MCF 10A (cell line): ENCODE measurements at places on chromosomes 4 and X.

DNA sequence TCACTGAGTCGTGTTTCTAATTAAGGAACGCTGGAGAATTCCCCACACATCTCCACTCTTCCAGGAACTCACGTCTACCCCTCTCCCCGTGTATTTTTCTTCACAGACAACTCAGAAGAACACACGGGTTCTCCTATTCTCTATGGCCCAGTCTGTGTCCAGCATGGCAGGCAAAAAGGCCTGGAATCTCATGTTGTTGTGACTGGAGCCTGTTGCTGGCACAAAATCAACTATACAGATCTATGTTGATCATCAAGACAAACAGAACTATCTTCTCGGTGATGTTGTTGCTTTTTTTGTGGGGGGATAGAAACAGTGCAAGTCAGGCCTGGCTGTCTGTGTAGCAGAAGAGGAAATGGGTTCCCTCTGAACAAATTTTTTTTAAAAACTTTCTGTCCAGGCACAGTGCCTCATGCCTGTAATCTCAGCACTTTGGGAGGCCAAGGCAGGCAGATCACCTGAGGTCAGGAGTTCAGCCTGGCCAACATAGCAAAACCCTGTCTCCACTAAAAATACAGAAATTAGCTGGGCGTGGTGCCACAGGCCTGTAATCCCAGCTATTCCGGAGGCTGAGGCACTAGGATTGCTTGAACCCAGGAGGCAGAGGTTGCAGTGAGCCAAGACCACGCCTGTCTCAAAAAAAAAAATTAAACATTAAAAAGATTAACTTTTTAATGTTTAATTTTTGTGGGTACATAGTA is 50.5 kb upstream of the CBR4 start:
- no peak for DNase-seq

- peak; percentile 64 for DNase-seq
Observed at GRCh38 chrX:16466640-16467432, 183.1 kb upstream of the S100G start.

DNA sequence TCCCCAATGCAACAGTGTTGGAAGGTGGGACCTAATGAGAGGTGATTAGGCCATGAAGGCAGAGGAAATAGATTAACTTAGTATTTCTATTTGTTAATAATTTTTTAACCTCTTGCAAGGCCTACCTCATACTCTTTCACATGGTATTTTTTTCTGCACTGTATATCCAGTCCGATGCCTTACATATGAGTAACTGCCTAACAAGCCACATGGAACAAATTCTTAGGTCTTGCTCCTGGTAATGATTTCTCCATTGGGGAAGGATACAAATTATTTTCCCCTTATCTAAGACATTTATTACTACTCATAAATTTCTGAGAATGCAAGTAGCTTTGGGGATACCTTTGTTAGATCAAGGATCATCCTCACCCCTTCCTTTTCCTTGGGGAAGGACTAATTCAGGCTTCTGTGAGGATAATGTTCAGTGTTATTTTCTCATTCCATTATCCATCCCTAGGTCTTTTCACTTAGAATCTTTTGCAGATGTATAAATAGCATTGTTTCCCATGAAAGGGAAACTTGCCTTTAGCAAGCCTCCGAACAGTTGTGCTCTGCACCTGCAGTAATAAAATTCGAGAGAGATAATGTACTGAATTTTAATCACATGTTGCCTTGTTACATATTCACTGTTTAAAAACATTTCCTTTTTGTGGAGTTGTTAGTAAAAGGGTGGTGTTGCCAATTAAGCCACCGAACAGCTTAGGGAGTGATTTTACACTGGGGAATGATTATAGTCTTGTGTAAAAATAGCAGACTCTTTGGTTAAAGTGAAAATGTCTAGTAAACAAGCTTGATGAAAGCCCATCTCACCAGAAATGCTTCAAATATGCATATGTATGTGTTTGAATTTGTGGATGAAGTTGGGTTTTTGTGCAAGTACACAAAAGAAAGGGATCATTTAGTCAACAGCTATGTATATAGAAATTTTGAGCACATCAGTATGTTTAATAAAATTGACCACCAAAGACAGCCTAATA is 89.9 kb downstream of the CFAP299 start:
- DNase-seq: no peak

- DNase-seq: peak; percentile 58
Observed at GRCh38 chrX:114976292-114976691, 41.1 kb downstream of the IL13RA2 start.

GRCh38 chr4:140865253-140866217 is 109.3 kb upstream of the TBC1D9 start:
- no peak for DNase-seq

GRCh38 chrX:72141372-72142004 is 9.8 kb upstream of the RTL5 start:
- DNase-seq: no peak

GRCh38 chr4:80306260-80306659 is 29.3 kb upstream of the CFAP299 start:
- peak; percentile 30 for DNase-seq

GRCh38 chr4:32768664-32769389 is 2048.7 kb downstream of the PCDH7 start:
- DNase-seq: no peak

DNA sequence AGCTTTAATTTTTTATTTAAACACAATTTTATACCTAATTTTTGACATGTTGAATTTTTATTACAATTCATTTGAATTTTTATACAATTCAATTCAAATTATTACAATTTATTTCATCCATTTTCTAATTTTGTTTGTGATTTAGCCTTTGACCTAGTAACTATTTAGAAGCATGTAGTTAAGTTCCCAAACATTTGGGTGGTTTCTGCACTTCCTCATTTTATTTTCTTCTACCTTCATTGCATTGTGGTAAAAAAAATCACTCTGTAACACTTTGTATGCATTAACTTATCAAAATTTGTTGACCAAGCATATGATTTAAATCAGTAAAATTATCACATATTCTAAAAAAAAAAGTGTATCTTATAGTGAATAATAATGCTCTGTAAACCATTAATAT is 928.9 kb downstream of the ARAP2 start:
- no peak for DNase-seq

DNA sequence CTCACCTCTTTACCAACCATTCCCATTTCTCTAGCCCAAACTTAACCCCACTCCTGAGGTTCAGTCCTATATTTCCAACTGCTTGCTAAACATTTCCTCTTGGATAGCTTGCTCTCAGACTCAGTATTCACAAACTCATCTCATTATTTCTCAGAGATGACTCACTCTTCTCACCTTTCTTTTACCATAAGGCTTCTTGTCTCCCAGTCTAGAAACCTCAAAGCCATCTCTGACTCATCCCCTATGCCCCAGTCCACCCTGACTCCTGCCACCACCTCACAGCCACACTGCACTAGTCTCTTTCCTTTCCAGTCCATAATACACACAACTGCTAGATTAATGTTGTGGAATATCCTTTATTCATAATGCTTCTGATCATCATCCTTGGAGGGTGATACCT is 4.8 kb downstream of the FRMPD3 start:
- peak; percentile 71 for DNase-seq

GRCh38 chrX:6986915-6987314 is 160.6 kb upstream of the STS start:
- DNase-seq: no peak

DNA sequence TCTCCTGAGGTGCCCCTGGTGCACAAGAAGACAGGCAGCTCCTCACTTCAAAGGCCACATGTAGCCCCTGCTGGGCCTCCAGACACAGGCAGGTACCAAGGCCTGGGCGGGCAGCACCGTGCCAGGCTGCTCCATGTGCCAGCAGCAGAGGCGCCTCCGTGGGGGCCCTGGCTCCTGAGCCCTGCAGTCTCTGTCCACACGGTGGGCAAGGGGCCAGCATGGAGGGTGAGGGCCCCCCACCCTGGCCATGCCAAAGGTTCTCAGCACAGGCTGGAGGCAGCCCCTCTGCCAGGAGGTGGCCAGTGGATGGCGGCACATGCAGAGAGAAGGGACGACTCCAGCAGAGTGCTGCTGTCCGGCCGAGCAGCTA is 72.6 kb downstream of the FAM53A start:
- DNase-seq: no peak

DNA sequence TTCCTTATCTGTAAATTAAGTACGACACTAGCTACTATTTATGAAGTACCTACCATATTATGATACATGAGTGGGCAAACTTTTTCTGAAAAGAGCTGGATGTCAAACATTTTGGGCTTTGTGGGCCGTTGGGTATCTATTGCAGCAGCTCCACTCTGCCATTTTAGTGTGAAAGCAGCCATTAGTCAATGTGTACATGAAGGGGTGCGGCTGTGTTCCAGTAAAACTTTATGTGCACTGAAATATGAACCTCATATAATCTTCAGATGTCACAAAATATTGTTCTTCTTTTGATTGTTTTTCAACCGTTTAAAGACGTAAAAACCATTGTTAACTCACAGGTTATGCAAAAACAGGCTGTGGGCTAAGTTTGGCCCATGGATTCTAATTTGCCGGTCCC is 14.1 kb downstream of the PRPS2 start:
- no peak for DNase-seq

- DNase-seq: no peak
Observed at GRCh38 chrX:84047339-84047738, 140.7 kb downstream of the RPS6KA6 start.

DNA sequence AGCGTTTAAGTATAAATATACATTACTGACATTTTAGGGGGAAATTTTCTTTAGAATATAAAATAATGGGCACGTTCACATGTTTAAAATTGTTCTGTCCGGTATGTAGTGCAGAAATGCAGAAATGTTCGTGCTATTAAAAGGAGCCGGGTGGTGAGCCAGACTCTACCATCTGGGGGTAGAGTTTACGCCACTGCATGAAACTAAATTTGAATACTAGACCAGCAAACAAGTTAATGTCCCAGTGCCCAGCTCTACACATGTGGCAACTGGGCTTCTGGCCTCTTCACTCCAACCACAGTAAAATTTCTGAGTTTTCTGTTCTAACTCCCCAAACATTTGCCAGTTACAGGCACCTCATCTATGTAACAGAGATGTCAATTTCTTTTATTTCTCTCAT is 1453.3 kb upstream of the TENM3 start:
- DNase-seq: no peak

DNA sequence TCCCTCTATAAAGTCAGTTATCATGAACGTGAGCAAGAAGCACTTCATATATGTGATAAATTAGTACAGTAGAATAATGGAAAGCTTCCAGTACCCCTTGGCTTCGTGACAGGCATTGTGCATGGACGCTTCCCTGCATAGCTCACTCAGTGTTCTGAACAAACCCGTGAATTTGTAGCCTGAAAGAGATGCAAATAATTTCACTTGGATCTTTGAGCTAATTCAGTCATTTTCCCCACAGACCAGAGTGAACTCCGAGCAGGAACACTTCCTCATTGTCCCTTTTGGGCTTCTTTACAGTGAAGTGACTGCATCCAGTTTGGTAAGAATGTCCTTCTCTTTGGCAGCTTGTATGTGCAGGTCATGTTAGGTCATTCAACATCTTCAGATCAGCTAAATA is 50.1 kb downstream of the ADD1 start:
- no peak for DNase-seq

- no peak for DNase-seq
Observed at GRCh38 chr4:84309191-84309590, 189.9 kb downstream of the NKX6-1 start.

GRCh38 chr4:118281611-118282442 is 71.0 kb downstream of the PRSS12 start:
- DNase-seq: peak; percentile 55

GRCh38 chr4:147194114-147194513 is 248.4 kb upstream of the TTC29 start:
- DNase-seq: no peak

- DNase-seq: peak; percentile 57
Observed at GRCh38 chr4:112348488-112349158, 51.5 kb downstream of the ALPK1 start.

DNA sequence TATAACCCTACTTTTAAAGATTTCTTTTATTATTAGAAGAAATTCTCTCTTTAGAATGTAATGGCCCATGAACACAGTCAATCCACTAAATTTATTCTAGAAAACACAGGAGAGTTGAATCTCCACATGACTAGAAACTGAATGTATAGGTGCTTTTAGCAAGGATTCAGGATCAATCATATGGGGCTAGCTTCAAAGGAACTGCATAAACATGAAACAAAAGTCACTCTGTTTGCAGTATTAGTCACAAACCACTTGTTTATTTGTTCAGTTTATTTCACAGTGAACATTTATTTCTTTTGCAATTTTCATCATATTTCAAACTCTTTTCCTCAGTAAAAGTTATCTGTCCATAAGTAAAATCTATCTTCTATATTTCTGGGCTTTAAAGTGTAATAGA is 1604.6 kb downstream of the PCDH18 start:
- DNase-seq: peak; percentile 38

GRCh38 chr4:24993551-24994080 is 37.1 kb downstream of the LGI2 start:
- DNase-seq: no peak

- no peak for DNase-seq
Observed at GRCh38 chrX:11437642-11438379, 144.6 kb downstream of the AMELX start.

DNA sequence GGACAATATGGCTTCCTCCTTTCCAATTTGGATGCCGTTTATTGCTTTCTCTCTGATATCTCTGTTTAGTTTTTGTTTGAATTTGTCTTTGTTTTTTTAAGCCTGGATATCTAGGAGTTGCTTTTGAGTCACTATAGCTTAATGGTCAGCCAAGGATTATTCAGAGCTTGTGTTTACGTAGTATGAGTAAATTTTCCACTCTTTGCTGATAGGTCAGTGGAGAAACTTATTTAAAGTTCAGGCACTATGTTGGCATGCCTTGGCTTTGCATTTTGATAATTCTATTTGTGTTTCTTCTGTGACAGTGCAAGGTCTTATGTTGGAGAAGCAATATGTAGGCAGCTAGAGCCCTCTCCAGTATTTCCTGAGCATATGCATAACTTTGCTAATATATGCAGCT is 315.2 kb downstream of the GRID2 start:
- DNase-seq: no peak

- peak; percentile 27 for DNase-seq
Observed at GRCh38 chrX:119475389-119476101, 7.3 kb downstream of the SLC25A5 start.

GRCh38 chrX:65874765-65875164 is 165.1 kb downstream of the VSIG4 start:
- DNase-seq: peak; percentile 30

- DNase-seq: no peak
Observed at GRCh38 chr4:139851639-139852038, 186.0 kb downstream of the MGST2 start.

DNA sequence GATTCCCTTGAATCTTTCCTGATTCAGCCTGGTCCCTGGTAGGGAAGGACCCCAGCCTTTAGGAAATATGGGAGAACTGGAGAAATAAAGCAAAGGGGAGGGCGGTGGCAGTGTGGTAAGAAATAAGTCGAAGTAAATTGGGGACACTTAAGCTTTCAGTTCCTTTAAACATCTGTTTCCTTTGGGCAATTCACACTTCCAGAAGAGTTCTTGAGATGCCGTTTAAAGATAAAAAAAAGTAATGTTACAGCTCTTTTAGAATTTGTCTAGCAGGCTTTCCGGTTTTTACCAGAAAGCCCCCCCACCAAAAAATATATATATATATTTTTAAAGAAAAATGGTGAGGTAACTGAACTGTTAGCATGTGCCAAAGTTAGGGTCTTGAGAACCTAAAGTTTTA is 46.6 kb downstream of the TSPAN7 start:
- no peak for DNase-seq
